LHCN-M2 (cell line): ENCODE measurements at places on chromosomes 7 and 10. TPM values are rescaled to one million over a fixed set of nuclear protein-coding genes. Genes with fewer than 3 reads are reported as not detected.

Gene CALY
- total RNA-seq, result not detected in 2 replicates

Gene BTBD16
- total RNA-seq, result not detected in 2 replicates

Gene TMED4
- 241 and 253 TPM in 2 replicates for total RNA-seq

Gene AGAP9
- total RNA-seq, result 2.2 and 2.3 TPM in 2 replicates

Gene ANK3
- 1.9 and 4.5 TPM in 2 replicates for total RNA-seq

Gene FGFBP3
- 0.40 and 0.64 TPM in 2 replicates for total RNA-seq

Gene TPK1
- 1.5 and 2.3 TPM in 2 replicates for total RNA-seq

Gene GRID2IP
- not detected in 2 replicates for total RNA-seq

Gene ADGRA1
- not detected in 2 replicates for total RNA-seq

Gene EN2
- 0.19 and 0.69 TPM in 2 replicates for total RNA-seq

Gene FIS1
- 318 TPM in 2 replicates for total RNA-seq

Gene TMEM139
- total RNA-seq, result not detected in 2 replicates

Gene CBX3
- total RNA-seq, result 259 and 289 TPM in 2 replicates

Gene AGAP5
- 1.0 and 2.5 TPM in 2 replicates for total RNA-seq

Gene CALML3
- total RNA-seq, result not detected in 2 replicates

Gene NODAL
- total RNA-seq, result not detected in 2 replicates

Gene KCP
- total RNA-seq, result 0.13 TPM in 1 of 2 replicates, not detected in the other

Gene STEAP1
- 33.7 and 41.3 TPM in 2 replicates for total RNA-seq

Gene OIT3
- total RNA-seq, result 0.06 TPM in 1 of 2 replicates, not detected in the other
